ENCODE measurements at places on chromosomes 4 and X. TPM values are rescaled to one million over a fixed set of nuclear protein-coding genes. Genes with fewer than 3 reads are reported as not detected.

- no peaks in the 10 kb centered on the region for H3K4me1 ChIP-seq
- no peaks in the 10 kb centered on the region for H3K36me3 ChIP-seq
- no peaks in the 10 kb centered on the region for H3K27me3 ChIP-seq
- no peak overlapping the region for H3K27ac ChIP-seq
- DNase-seq: no peak
Observed at GRCh38 chr4:137602436-137602835, 70.1 kb upstream of the PCDH18 start.

GRCh38 chrX:16870862-16871815, 977 bp upstream of the RBBP7 start:
- peak overlapping the region; percentile 85 for H3K4me3 ChIP-seq
- H3K36me3 ChIP-seq: no peaks in the 10 kb centered on the region
- DNase-seq: peak; percentile 25
- H3K27ac ChIP-seq: peak overlapping the region; percentile 74
- no peaks in the 10 kb centered on the region for H3K27me3 ChIP-seq

The POF1B gene
- 0.28 TPM for total RNA-seq

DNA sequence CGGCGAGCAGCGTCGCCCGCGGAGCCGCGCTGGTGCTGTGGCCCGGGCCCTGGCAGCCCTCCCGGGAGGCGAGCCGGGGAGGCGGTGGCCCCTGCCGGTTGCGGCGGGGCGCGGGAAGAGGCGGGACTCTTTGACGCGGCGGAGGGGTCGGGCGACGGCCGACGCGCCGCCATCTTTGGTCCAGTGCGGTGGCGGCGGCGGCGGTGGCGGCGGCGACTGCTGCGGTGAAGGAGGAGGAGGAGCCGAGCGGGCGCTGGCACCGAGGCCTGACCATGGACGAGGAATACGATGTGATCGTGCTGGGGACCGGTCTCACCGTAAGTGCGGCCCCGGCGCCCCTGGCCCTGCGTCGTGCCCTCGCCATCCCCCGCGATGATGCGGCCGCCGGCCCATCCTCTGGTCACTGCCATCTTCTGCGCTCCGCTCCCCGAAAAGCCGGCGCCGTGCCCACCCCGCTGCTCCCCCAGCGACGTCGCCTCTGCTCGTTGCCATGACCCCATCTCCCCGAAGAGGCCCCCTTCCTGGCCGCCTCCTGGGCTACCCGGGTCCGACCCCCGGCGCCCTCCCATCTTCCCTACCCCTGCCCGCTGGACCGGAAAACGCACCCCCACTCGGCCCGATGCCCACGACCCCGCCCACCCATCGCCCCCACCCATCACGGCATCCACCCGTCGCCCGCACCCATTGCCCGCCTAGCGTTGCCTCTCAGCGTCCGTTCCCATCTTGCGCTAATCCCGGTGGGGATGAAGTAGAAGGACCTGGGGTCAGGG, at the start of gene GDI1:
Gene GDI1 (plus strand): TSS at position 172 of the 770 bp plus-strand sequence. CDS start 101 bp downstream, at position 273.
- DNase-seq: no peak
- peaks cover 7% of the 10 kb centered on the region for H3K4me1 ChIP-seq
- H3K4me3 ChIP-seq: peak within 1 kb of the TSS; percentile 56
- H3K27ac ChIP-seq: no peak within 1 kb of the TSS
- no peaks in the 10 kb centered on the region for H3K27me3 ChIP-seq

Measured in PC-9 (cell line).